ENCODE measurements at places on chromosomes 4 and X.

DNA sequence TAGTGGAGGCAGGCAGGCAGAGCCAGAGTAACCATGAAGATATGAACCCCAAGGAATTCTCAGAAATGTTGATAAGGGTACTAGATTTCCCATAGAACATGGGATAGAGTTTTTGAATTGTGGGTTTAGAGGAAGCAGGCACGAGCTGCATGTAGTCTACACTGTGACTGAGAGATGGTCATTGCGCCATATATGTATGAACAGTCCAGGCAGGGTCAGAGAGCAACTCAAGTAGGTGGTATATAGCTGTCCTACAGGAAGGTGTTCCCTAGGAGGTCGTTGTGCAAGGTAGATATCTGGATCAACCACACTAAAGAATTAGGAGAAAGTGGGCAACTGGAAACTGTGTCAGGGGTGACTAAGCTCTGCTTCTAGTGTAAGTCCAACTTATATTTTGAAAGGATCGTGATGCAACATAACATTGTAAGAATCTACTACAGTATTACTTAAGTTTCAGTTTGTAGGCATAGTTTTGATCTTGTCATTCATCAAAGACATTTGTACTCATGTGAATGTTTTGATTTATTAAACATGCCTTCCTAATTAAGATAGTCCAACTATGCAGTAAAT lies 94.6 kb downstream of the HPGD start:
- DNase-seq = no peak

DNA sequence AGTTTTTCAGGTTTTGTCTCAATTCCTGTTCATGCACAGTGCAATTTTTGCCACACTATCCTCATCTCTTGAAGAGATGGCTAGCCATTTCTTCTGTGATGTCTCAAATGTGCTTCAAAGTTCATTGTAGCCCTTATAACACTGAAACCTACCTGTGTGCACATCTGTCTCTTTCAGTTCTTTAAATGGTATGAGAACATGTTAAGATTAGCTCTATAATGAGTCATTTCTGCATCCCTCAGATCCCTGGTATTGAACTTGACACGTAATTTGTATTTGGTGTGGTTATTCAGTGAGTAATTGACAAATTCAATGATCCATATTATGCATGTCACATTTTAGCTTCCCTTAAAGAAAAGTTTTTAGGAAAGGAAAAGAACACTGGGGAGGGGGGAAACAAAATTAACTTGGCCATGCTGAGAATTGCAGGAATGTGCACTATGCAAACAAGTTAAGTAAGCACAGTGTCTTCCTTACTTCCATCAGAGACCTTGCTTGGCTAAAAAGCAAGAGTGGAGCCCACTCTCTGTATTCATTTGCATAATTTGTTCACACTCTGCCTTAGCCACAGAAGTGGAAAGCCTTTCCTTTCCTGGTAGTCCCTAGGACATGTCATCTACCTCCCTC lies 659.8 kb upstream of the MAGEB2 start:
- no peak for DNase-seq

DNA sequence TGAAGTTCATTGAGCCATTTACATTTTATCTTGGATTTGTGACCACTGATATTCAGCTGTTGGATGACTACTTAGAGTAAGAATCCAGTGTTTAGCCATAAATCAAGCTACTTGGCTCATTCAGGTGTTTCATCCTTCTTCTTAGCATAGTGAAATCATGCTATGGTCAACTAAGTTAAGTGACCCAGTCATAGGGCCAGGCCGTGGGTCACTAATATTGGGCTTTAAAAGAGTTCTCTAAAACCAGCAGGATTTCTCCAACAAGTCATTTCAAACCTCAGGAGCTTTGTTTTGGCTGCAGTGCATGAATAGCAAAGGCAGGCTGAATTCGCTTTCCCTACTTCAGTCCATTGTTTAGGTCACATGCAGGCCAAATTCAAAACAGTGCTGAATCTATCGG lies 181.0 kb downstream of the MAML3 start:
- no peak for DNase-seq

DNA sequence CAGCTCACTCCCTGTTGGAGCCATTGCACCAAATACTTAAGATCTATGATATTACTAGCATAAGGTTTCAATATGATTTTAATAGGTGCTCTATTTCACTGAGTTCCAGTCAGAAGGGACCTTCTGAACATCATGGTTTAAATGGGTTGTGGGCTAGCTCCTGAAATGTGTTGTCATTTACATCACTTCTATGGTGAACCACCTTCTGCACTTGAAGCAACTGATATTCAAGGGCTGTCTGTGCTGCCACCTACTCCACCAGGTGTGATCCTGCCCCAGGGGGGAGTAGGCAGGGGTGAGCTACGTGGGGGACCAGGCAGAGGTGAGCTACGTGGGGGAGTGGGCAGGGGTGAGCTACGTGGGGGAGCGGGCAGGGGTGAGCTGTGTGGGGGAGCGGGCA lies 35.2 kb downstream of the RNF175 start:
- peak; percentile 0 for DNase-seq

DNA sequence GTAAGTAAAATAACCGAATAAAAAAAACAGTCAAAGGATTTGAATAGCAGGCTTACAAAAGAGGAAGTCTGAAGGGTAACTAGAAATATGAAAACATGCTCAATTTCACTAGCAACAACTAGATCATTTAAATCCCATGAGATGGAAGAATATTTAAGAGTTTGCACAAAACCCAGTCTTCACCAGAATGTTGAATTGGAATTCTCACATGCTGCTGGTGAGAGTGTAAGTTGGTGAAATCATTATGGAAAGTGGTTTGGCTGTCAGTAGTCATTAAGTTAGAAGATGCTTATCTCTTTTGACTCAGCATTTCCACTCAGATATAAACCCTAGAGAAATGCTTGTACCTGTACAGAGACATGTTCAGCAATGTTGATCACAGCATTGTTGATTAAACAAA lies 110.1 kb downstream of the PGRMC2 start:
- no peak for DNase-seq

GRCh38 chr4:120071192-120071795 lies 4.6 kb upstream of the MAD2L1 start:
- no peak for DNase-seq

- no peak for DNase-seq
These were observed 11.7 kb downstream of the OPHN1 start for GRCh38 chrX:68421636-68422035.

DNA sequence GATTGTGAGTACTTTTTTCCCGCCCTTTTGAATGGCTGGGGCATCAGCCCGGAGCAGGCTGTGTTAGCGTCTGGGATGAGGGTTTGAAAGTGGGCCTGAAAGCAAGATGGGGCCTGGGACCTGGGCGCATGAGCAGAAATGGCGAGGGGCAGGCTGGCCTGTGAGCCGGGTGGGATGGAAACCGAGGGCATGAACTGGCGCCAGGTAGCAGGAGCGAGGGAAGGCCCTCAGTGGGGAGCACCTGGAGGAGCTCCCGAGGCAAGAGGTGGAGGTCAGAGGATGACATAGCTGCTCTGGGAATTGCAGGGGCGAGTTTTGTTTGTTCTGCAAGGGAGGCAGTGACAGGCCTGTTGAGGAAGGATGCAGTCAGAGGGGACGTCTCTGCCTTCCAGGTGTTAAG lies 68.6 kb downstream of the RGS12 start:
- no peak for DNase-seq

GRCh38 chr4:103046416-103047290 lies 27.1 kb upstream of the SLC9B1 start:
- no peak for DNase-seq

DNA sequence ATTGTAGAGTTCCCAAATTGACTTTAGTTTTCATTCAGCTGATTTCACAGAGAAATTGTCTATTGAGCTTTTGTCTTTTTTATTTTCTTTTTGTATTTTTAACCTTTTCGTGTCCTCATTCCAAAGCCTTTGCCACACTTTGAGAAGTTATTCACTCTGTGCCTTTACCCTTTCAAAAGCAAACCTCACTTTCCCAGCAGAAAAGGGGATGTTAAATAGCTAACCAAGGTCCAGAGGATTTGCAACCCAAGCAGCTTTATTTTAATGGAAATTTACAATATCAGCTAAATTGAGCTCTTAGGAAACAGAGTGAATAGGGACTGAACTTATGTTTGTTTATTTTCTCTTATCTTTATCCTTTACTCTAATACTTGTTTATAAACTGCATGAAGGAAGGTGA lies 428.8 kb downstream of the PCDH7 start:
- DNase-seq = no peak

GRCh38 chrX:11953615-11954014 lies 184.7 kb upstream of the FRMPD4 start:
- no peak for DNase-seq

DNA sequence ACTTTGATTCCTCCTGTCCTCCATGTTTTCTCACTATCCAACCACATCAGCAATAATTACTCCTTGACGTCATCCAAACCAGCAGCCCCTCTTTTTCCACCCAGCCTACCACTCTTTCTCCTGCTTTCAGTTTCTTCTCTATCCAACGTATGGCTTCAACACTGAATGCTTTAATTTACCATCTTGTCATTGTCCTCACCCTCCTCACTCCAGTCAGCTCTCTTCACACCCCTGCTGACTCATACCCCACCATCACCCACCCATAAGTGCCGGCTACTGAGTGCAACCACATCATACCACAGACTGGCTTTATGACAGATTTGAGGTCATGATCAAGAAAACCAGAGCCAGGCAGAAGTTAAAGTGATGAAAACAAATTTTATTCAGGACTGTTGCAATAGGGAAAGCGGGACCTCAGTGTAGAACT lies 9.8 kb upstream of the ANXA5 start:
- peak; percentile 65 for DNase-seq

- DNase-seq = no peak
These were observed 259.7 kb downstream of the NKX6-1 start for GRCh38 chr4:84239278-84239845.
